Activated T-cell treated with anti-CD3 and anti-CD28 coated beads, Interleukin-2, amount 50 U/mL, for 72 hours (primary cell): ENCODE measurements at places on chromosomes 4 and X. TPM values are rescaled to one million over a fixed set of nuclear protein-coding genes. Genes with fewer than 3 reads are reported as not detected.

ZNF732 gene
- total RNA-seq: not detected

UGT2A1 gene
- total RNA-seq: not detected

MORC4 gene
- 10.5 TPM for total RNA-seq

APOOL gene
- total RNA-seq: 19.6 TPM

DDX53 gene
- total RNA-seq: not detected

TMEM35A gene
- 0.26 TPM for total RNA-seq

DNA sequence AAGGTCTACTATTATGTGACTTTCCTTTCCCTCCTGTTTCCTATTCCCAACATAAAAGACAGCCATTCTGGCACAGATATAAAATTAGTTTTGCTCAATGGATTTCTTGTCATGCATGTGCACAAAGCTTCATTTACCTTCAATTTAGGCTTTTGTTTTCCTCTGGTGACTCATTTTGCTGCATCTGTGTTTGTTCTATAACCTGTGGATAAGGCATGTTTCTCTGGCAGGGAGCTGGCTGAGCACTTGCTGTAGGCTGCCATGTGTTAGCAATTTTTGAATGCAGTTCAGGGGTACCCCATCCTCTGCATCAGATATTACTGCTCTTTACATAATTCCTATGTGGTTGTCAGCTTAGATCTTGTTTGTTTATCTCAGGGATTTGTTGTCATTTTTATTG lies 202.8 kb upstream of the GRID2 start:
- H3K4me1 ChIP-seq: no peaks in the 10 kb centered on the region
- DNase-seq: no peak
- H3K4me3 ChIP-seq: no peak overlapping the region
- H3K27ac ChIP-seq: no peak overlapping the region
- H3K36me3 ChIP-seq: no peaks in the 10 kb centered on the region
- H3K27me3 ChIP-seq: no peaks in the 10 kb centered on the region

DNA sequence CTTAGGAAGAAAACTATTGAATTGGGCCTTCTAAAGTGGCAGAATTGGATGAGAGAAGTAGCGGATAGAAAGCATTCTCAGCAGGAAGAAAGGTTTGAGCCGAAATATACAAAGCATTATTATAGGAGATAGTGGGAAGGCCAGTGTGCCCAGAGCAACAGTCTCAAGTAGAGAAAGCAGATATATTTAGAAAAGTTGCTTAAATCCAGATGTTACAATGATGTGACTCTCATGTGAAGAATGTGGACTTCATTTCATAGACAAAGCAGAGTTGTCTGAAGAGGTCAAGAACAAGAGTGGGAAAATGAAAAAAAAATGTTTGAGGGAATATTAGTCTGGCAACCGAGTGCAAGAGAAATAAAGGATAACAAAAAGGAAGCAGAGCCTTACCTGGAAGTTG lies 66.9 kb downstream of the SYNPO2 start:
- no peaks in the 10 kb centered on the region for H3K36me3 ChIP-seq
- H3K4me1 ChIP-seq: no peaks in the 10 kb centered on the region
- peaks cover 5% of the 10 kb centered on the region for H3K27me3 ChIP-seq
- DNase-seq: no peak
- H3K27ac ChIP-seq: no peak overlapping the region
- no peak overlapping the region for H3K4me3 ChIP-seq

- H3K4me1 ChIP-seq: peaks cover 19% of the 10 kb centered on the region
- H3K36me3 ChIP-seq: no peaks in the 10 kb centered on the region
- no peak for DNase-seq
- no peak overlapping the region for H3K4me3 ChIP-seq
- H3K27ac ChIP-seq: no peak overlapping the region
Observed at GRCh38 chr4:122830426-122831095, 3.9 kb downstream of the FGF2 start.

GRCh38 chr4:102789317-102789717 lies 28.5 kb upstream of the MANBA start:
- H3K36me3 ChIP-seq: peaks cover 6% of the 10 kb centered on the region
- H3K27ac ChIP-seq: peak overlapping the region; percentile 99
- H3K4me3 ChIP-seq: peak overlapping the region; percentile 76

GRCh38 chr4:98996056-98996764 lies 689 bp downstream of the METAP1 start:
- no peak for DNase-seq
- H3K27me3 ChIP-seq: no peaks in the 10 kb centered on the region
- peak overlapping the region; percentile 66 for H3K27ac ChIP-seq
- no peaks in the 10 kb centered on the region for H3K36me3 ChIP-seq
- peak overlapping the region; percentile 81 for H3K4me3 ChIP-seq

- H3K36me3 ChIP-seq: no peaks in the 10 kb centered on the region
- H3K27me3 ChIP-seq: no peaks in the 10 kb centered on the region
- H3K4me1 ChIP-seq: peaks cover 5% of the 10 kb centered on the region
- DNase-seq: peak; percentile 10
- no peak overlapping the region for H3K4me3 ChIP-seq
Observed at GRCh38 chr4:94978904-94979303, 221.1 kb downstream of the BMPR1B start.

- peak overlapping the region; percentile 86 for H3K4me3 ChIP-seq
- DNase-seq: no peak
- H3K27me3 ChIP-seq: peaks cover 5% of the 10 kb centered on the region
- H3K4me1 ChIP-seq: peaks cover 22% of the 10 kb centered on the region
Observed at GRCh38 chrX:48737940-48738339, 23.6 kb upstream of the GLOD5 start.

GRCh38 chr4:167642250-167642649 lies 408.0 kb upstream of the SPOCK3 start:
- no peaks in the 10 kb centered on the region for H3K36me3 ChIP-seq
- H3K27ac ChIP-seq: no peak overlapping the region
- no peaks in the 10 kb centered on the region for H3K27me3 ChIP-seq
- H3K4me1 ChIP-seq: no peaks in the 10 kb centered on the region
- DNase-seq: no peak

DNA sequence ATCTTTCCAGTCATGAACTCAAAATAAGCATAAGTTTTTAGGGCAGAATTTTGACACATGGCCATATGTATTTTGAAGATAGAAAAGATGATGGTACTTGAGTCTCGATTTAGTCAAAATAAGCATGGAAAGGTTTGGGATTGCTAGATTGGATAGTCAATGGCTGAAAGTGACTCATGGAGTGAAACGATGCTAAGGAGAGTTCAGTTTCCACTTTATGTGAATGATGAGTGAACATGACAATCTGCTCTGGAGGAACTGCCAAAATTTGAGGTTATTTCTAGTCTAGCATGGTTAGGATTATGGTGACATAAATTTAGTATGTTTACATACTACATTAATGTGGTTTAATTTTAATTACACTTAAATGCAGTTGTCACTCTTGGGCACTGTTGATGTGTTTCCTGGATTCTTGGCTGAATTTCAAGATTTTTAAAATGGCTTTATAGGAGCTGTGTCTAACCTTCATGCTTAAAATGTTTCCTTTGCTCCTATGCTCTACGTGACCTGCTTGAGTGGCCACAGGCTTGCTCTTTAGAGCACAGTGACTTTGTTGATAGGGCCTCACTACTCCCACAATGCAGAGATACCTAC lies 17.1 kb downstream of the DDX3X start:
- no peak overlapping the region for H3K4me3 ChIP-seq
- H3K27me3 ChIP-seq: no peaks in the 10 kb centered on the region
- peak overlapping the region; percentile 85 for H3K27ac ChIP-seq
- peaks cover 43% of the 10 kb centered on the region for H3K4me1 ChIP-seq
- peaks cover 41% of the 10 kb centered on the region for H3K36me3 ChIP-seq
